ENCODE measurements at places on chromosomes 3 and 15. TPM values are rescaled to one million over a fixed set of nuclear protein-coding genes. Genes with fewer than 3 reads are reported as not detected.

The CAND2 gene
- total RNA-seq = 0.98 TPM

The CLDN16 gene
- not detected for total RNA-seq

The RYR3 gene
- not detected for total RNA-seq

The WDR5B gene
- total RNA-seq = 5.1 TPM

The MLH1 gene
- 64.8 TPM for total RNA-seq

The GALK2 gene
- total RNA-seq = 23.4 TPM

GRCh38 chr3:150759319-150759718 is 3.6 kb downstream of the SIAH2 start:
- no peak for DNase-seq

DNA sequence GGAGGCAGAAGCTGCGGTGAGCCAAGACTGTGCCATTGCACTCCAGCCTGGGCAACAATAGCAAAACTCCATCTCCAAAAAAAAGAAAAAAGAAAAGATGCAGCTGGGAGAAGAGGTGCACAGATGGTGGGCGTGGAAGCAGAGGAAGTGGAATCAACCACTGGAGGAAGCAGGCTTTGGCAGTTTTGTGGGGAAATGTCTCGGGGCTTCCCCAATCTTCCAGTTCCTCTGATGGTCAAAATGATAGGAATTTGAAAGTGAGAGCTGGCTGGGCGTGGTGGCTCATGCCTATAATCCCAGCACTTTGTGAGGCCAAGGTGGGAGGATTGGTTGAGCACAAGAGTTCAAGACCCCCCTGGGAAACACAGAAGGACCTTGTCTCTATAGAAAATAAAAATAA is 48.1 kb upstream of the SMAD3 start:
- DNase-seq = no peak

- DNase-seq = peak; percentile 22
These were observed 486 bp downstream of the CDIN1 start for GRCh38 chr15:36579792-36580431.

DNA sequence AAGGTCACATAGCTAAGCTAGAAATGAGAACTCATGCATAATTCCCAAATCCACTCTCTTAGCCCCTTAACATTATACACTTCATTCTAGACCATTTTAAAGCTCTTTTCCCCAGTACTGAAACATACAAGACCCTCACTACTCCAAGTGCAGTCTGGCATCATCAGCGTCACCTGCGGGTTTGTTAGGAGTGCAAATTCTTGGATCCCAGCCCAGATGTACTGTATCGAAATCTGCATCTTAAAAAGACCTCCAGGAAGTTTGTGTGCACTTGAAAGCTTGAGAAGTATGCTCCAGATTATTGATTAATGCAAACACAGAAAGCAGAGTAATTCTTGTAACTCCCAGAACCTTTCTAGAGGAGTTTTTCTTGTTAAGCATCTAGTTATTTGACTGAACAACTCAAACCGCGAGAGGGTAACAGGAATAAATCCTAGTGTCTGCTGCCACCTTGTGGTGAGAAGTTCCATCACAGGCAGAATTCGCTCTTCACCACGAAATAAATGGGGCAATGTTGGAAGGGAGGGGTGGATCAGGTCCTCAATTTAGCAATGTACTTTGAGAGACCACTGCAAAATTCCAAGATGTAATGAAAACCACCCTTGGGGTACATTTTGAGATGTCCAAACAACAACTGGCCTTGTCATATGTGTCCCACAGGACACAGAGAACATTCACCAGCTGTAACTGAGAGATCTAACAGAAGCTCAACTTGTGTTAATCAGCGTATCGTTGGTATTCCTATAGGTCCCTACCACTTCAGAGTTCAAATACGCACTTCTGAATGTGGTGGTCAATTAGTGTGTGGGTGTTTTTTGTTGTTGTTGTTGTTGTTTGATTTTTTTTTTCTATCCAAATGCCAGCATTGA is 583 bp upstream of the C3orf49 start:
- peak; percentile 71 for DNase-seq

- DNase-seq = no peak
These were observed 9.5 kb upstream of the PRKCD start for GRCh38 chr3:53151465-53151864.

DNA sequence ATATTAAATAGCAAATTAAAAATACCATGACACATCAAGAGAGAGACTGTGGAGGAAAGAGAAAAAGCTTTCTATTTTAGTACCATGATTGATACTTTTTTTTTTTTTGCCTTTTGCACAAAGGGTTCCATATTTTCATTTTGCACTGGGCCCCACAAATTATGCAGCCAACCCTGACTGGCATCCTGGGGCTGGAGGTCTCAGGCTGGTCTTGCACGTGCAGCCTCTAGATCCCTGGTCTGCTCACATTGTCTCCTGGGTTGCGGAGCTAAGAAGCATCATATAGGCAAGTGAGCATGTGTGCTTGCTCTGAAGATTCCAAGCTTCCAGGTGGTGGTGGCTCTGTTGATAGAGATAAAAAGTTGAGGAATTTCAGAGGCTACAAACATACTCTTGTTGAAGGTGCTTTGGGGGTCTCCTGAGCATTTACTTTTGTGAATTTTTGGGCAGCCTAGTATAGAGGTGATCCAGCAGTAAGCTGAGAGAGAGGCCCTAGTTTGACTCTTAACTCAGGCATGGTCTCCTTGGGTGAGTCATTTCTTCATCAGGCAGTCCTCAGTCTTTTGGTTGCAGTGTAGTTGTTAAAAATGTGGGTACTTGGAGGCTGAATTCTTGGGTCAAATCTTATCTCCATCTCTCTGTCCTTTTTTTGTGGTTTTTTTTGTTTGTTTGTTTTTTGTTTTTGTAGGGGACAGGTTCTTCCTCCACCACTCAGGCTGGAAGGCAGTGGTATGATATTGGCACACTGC is 31.3 kb downstream of the SMAD3 start:
- no peak for DNase-seq

DNA sequence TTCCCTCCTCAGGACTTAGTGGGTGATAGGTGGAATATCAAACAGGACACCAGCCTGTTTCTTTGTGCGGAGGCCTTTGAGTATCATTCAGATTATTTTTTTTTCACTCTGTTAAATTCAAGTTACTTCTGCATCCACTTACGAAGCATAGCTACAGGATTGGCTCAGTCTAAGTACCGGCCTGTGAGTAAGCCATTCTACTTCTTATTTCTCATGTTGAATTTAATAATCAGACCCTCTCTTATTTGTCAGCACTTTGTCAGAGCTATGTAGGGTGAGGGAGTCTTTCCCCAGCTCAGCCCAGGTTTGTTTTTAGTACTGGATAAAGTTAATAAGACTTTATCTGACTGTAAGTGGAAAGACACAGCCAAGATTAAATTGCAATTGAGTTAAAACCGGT is 54.7 kb downstream of the ITPR1 start:
- DNase-seq = no peak

DNA sequence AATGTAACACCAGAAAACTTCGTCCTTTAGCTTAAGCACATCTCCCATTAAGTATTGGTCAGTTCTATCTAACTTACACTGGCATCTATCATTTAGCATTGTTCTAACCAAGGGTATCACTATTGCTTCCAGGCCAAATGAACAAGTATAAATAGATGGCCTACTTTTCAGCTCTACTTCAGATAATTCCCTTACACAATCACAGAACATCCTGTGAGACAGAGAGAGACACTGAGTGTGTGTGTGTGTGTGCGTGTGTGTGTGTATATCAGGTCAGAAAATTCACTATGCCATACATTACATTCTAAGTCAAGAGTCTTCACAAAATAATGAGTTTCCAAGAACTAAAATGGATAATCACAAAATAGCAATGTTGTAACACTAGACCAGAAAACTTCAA is 39.1 kb downstream of the SCAPER start:
- DNase-seq = no peak

GRCh38 chr15:29560896-29561295 is 261.4 kb downstream of the TJP1 start:
- DNase-seq = no peak

DNA sequence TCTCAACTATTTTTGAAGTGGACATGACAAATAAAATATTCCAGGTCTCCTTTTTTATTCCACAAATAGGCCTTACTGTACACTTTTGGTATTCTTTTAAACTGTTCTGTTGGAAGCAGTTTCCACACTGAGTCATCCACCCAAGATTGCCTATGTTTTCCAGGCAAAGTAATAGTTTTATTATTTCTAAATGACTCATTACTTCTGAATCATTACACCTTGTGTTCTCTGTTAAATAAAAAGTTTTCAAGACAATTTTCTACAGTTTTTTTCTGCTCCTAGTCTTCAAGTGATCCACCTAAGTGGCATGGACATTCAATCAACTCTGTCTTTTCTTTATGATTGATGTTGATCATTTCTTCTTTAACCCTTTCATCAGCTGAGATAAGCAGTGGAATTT is 26.5 kb downstream of the PPP2R3A start:
- DNase-seq = no peak

All from activated CD4-positive, alpha-beta T cell treated with anti-CD3 and anti-CD28 coated beads, Interleukin-2, amount 10 ng/mL, durations not matched to agents 7 days and 5 days (primary cell).